ENCODE measurements at places on chromosomes 4 and X.
A peak's percentile ranks its signal among the peaks of the same experiment; 100 is the strongest.

DNA sequence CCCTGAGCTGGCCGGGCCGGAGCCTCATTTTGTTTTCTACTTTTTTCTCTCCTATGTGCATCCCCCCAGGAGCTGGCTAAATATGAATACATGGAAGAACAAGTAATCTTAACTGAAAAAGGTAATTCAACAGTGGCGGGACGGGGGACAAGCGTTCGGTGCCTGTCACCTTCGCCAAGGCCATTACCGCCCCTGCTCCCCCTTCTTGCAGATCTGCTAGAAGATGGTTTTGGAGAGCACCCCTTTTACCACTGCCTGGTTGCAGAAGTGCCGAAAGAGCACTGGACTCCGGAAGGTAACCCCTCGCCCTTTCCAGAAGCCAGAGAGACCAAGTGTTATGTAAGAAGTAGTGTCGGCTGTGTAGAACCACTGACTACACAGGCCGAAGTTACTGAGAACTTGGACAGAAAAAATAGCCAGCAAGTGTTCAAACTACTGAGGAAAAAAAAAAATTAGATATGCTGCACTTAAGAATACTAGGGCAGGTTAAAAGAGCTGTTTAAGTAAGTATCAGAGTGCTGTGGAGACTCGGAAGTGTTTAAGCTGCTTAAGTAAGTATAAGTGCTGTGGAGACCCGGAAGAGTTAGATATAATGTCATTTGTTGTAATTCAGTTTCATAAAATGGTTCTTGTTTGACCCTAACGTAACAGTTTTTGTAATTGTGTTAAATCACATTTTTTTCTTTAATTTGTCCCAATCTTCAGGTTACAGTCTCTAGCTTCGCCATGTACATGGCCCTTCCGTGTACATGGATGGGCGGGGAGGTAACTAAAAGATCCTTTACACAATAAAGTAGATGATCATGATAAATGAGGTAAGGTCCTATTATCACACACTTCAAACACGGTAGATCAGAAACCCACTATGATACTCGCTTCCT, 856 bp downstream of the SAT1 start:
- DNase-seq: peak; percentile 50

GRCh38 chrX:25646156-25646555, 492.0 kb upstream of the MAGEB18 start:
- no peak for DNase-seq

- DNase-seq: no peak
These were observed 216.4 kb upstream of the RASGEF1B start for GRCh38 chr4:81688085-81688484.

DNA sequence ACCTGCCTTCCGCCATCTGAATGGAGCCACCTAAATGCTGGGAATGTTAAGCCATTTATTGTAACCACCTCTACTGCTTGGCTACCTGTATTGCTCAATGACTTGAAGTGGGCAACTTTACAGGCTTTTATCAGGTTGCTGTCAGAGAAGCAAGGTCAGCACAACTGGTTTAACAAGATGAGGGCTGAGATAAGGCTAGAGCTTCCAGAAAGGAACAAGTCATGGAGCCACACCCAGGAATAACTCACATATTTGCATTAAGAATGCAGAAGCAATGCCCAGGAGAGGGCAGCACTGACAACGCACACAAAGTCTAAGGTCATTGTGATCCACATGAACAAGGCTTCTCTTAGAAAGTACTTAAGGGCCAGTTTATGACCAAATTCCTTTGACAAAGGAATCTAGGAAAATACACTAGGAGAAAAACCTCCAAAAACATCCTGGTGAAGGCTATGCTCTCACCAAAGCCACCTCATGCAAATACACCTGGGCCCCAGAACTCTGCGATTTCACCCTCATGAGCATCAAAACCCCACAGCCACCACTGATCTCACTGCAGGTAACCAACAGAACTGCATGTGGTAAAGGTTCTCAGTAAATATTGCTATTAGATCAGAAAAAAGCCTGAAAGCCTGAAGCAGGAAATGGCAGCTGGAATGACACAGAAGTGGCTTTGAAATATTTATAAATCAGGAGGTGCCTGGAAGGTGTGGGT, 15.0 kb upstream of the STS start:
- peak; percentile 69 for DNase-seq

DNA sequence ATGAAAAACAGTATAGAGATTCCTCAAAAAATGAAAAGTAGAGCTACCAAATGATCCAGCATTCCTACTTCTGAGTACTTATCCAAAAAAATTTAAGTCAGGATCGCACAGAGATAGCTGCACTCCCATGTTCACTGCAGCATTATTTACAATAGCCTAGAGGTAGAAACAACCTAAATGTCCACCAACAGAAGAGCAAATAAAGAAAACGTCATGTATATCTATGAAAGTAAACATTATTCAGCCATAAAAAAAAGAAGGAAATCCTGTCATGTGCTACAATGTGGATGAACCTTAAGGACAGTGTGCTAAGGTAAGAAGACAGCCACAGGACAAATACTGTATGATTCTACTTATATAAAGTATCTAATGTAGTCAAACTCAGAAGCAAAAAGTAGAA, 12.4 kb downstream of the THOC2 start:
- DNase-seq: no peak

GRCh38 chr4:102715057-102715456, 45.7 kb downstream of the MANBA start:
- no peak for DNase-seq

- no peak for DNase-seq
These were observed 242.3 kb upstream of the KCNIP4 start for GRCh38 chr4:22190855-22191254.

GRCh38 chr4:88320780-88321373, 36.5 kb upstream of the PPM1K start:
- DNase-seq: no peak

- DNase-seq: no peak
These were observed 90.3 kb upstream of the FRG1 start for GRCh38 chr4:189850239-189850856.

- DNase-seq: no peak
These were observed 99.1 kb downstream of the CHRNA9 start for GRCh38 chr4:40434126-40434687.

GRCh38 chr4:37359261-37359660, 114.7 kb downstream of the NWD2 start:
- DNase-seq: peak; percentile 6

GRCh38 chr4:183205193-183205592, 106.1 kb downstream of the WWC2 start:
- DNase-seq: no peak

DNA sequence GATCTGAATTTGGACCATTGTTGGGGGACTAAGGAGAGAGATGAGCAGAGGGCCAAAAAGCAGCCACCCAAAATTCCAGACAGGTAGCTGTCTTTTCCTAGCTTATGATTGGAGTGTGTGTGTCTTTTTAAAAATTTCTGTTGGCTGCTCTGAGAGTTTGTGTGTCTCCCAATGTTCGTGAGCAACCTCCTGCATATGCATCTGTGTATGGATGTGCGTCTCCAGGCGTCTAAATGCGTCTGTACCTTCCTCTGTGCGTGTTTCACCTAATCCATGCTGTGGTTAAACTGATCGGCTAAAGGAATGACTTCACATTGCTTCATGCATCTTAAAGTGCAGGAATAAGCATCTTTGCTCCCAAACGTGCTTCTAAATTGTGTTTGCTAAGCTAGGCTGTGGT, 65.5 kb upstream of the LAS1L start:
- DNase-seq: no peak

- DNase-seq: no peak
These were observed 33.1 kb downstream of the PCDH7 start for GRCh38 chr4:30753316-30753715.

DNA sequence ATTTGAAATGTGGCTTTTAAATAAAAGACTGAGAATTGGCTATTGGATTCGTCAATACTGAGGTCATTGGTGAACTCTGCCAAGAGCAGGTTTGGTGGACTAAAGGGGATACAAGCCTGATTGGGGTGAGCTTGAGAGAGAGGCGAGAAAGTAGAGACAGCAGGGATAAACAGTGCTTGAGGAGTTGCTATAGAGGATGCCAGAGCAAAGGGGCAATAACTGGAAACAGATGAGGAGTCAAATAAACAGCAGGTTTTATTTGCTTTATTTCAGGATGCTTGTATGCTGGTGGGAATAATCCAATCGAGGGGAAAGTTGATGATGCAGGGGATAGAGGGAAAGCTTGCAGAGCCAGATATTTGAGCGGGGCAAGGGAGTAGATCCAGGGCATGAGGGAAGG, 24.0 kb upstream of the ANXA3 start:
- DNase-seq: no peak

- no peak for DNase-seq
These were observed 2.0 kb downstream of the PRKX start for GRCh38 chrX:3711331-3711917.

DNA sequence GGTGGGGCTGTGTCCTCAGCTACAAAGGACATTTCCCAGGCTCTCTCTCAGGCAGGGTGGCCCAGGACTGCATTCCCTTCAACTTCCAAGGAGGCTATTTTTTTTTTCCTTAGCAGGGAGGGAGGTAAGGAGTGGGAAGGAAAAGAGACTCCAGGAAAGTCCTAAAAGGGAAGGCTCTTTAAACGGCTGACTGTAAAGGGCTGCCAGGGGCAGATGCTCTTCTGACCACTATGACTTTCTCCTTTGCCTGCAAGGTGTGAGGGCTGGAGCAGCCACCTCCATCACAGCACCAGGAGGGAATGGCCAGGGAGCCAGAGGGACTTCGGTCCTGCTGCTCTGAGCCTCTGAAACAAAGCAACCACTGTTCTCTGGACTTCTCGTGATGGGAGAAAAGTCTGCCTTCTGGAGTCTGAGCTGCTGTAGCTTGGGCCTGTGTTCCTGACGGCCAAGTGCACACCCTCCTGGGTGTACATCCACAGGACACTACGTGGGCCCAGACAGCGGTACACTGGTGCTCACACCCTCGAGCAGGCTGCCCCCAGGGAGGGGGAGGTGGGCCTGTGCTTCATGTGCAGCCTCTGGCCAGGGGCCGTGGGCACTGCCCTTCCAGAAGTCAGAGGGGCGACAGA, 17.9 kb downstream of the NAT8L start:
- DNase-seq: no peak

All from lung (tissue), 17 donors.